Activated T-helper 2 cell treated with anti-CD3 and anti-CD28 coated beads, Interferon-gamma antibody, Interleukin-2, Interleukin-4, amounts not matched to agents 10 μg/mL and 5 μg/mL and 100 μg/mL, durations not matched to agents 14 hours and 24 hours and 36 hours (primary cell): ENCODE measurements at places on chromosomes 13 and 19.

DNA sequence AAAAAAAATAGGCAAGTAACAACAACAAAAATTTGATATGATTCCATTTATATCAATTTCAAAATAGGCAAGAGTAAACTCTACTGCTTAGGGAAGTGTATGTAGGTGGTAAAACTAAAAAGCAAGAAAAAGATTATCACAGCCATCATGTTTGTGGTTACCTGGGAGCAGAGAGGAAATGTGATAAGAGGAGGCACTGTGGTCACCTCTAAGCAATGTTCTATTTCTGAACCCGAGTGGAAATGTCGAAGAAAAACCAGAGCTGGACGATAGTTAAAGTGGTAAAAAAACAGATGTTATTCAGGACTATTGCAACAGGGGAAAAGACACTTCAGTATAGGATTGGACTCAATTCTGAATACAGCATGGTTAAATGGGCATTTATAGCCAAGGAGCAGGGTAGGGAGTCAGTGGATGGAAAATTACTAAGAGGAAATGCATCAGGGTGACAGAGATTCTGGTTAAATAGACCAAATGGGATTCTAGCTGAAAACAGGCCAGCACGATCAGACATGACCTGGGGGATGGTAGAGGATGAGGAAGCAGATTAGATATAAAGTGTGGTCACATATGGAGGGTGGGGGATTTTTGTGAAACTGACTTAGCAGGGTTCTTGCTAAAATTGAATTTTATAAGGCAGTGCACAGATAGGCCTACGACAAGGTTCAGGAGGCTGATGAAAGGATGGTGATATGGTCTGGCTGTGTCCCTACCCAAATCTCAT is 6.0 kb upstream of the TEX30 start:
- peak; percentile 55 for DNase-seq

DNA sequence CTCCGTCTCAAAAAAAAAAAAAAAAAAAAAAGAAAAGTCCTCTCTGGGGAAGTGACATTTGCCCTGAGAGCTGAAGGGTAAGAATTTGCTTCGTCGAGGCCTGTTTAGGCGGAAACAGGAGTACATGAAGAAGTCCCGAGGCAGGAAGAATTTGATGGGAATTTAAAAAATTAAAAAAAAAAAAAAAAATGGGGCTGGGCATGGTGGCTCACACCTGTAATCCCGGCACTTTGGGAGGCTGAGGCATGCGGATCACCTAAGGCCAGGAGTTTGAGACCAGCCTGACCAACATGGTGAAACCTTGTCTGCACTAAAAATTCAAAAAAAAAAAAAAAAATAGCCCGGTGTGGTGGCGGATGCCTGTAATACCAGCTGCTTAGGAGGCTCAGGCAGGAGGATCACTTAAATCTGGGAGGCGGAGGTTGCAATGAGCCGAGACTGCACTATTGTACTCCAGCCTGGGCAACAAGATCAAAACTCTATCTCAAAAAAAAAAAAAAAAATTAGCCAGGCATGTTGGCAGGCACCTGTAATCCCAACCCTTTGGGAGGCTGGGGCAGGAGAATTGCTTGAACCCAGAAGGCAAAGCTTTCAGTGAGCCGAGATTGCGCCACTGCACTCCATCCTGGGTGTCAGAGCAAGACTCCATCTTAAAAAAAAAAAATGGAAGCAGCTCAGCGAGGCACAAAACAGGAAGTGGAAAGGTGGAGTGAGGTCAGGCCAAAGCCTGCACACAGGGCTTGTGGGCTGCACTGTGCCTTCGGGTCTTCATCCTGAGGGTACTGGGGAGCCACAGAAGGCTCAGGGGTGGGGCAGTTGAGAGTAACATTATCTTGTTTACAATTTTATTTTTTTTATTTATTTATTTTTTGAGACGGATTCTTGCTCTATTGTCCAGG is 4.9 kb downstream of the BAX start:
- no peak for DNase-seq

GRCh38 chr19:33492090-33492489 is 29.5 kb downstream of the PEPD start:
- DNase-seq = no peak

GRCh38 chr13:109394311-109394988 is 391.9 kb downstream of the IRS2 start:
- DNase-seq = no peak

DNA sequence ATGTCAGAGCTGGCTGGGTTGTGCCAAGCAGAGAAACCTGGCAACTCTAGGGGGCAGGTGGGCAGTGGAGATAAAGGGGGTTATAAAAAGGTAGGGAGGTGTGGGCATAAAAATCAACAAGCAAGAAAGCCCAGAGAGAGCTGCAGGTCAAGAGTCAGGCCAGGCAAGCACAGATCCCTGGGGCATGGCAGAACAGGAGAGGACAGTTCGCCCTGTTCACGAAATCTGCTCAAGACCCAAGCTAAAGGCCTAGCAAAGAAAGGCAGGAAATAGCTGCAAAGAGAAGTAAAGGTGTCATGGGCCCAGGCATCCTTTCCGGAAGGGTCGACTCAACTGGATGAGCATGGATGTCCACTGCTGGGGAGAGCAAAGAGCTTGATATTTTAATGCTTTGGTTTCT is 3.4 kb downstream of the MBNL2 start:
- DNase-seq = no peak

- DNase-seq = peak; percentile 84
These were observed at the start of gene CLASRP for GRCh38 chr19:45038931-45039893. Gene CLASRP (plus strand): TSS chr19:45039045. CDS start chr19:45040213, 1,168 bp downstream.

DNA sequence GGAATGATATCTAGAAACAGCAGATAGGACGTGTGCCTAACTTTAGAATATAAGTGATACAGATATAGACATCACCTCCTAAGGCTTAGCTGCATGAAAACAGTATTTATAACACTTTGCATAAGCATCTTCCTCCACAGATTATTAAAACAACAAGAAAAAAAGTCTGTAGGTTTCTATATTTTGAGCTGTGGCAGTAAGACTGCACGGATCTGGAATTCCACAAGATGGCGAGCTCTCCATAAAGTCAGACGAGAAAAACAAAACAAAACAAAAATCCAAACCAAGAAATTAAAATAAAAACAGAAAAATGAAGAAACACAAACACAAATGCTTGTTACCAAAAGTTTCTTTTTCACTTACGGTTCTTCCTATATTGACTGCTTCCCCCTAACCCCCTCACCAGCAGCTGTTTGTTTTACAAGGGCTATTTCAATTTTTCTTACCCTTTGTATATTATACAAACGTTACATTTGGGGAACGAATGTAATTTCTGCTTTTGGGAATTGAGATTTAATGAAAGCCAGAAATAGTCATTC is 285.8 kb downstream of the MYO16 start:
- DNase-seq = no peak

DNA sequence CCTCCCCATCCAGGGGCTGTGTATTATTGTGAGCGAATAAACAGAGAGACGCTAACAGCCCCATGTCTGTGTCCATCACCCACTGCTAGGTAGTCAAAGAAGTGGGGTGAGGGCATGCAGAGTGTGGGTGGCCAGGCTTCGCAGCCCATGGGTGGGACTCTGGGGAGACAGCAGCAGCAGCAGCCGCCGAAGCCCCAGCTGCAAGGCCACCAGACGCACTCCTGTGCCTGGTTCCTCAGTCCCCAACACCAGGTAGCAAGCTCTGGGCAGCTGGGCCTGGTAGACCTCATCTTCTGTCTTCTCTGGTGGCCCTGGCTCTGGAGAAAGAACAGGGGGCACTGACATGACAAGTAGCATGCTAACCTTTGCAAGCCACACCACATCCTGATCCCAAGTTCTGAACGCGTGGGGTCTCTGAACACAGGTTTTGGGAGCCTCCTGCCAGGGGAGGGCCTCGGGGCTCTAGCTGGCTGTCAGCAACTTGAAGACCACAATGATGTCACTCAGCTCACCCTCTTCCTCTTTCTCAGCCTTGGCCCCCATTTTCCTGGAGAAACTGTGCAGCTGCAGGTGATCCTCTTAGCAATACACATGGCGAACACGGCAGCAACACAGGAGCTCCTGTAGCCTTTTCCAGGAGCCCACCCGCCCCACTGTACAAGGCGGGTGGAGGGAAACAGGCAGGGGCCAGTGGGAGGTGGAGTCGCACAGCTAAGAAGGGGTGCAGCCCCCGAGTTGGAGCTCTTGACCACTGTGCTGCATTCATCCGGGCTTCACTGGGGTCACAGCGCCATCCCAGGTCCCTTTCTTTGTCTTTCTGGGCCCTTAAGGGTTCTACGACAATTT is 5.8 kb downstream of the FUZ start:
- no peak for DNase-seq

DNA sequence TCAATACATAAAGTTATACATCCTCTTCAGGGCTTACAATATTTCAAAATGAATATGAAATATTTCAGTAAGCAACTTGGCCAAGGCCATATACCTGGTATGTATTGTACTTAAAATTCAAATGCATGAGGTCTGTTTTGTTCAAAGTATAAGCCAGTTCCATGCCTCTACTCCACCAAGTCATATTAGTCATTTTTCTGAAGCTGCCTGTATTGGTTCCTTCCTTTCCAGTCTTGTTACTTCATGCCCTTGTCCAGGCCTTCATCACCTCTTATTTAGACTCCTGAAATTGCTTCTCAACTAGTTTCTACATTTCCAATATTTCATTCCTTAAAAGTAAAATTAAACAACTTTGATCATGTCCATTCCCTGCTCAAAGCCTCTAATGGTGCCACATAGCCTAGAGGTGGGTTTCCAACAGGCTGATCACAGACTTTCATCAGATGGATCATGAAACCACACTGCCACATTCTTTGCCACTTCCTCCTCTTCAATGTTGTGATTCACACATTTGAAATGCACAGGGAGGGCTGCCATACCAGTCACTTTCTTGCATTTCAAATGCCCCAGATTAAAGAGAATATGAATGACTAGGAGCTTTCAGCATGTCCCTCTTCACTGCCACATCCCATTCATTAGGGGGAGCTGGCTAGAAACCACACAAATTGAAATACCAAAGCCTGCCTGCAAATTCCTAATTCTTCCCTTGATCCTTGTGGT is 424.1 kb upstream of the DACH1 start:
- DNase-seq = no peak

GRCh38 chr19:7544626-7545025 is 9.1 kb downstream of the PNPLA6 start:
- no peak for DNase-seq

- no peak for DNase-seq
These were observed 35.1 kb downstream of the ZNF433 start for GRCh38 chr19:12000152-12000981.

DNA sequence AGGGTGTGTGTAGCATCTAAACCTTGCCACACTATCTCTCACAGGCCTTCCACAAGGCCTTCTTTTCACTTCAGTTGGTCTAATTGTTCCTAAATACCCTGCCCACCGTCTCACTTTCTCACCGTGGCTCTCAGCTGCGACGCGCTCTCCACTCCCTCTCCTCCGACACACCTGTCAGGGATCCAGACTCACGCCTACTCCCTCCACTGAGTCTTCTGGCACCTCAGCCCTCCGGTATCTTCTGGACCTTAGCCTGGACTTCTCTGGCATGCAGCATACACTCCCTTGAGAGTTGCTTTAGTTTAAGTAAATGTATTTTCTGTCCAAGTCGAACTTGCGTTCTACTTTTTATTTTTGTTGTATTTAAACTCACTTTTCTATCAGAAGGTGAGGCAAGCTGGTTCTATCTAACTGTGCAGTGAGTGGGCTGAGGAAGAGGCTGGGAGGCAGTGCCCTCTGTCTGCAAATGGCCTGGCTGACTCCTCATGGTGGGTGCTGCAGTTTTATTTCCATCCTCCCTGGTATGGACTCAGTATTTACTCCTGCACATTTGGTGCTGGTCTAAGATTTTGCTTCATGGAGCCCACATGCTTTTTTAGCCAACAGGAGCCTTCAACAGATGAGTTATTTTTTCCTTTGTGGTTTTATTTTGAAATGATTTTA is 28.5 kb upstream of the ARGLU1 start:
- DNase-seq = no peak

GRCh38 chr19:58374200-58374599 is 6.6 kb downstream of the ZNF837 start:
- no peak for DNase-seq

DNA sequence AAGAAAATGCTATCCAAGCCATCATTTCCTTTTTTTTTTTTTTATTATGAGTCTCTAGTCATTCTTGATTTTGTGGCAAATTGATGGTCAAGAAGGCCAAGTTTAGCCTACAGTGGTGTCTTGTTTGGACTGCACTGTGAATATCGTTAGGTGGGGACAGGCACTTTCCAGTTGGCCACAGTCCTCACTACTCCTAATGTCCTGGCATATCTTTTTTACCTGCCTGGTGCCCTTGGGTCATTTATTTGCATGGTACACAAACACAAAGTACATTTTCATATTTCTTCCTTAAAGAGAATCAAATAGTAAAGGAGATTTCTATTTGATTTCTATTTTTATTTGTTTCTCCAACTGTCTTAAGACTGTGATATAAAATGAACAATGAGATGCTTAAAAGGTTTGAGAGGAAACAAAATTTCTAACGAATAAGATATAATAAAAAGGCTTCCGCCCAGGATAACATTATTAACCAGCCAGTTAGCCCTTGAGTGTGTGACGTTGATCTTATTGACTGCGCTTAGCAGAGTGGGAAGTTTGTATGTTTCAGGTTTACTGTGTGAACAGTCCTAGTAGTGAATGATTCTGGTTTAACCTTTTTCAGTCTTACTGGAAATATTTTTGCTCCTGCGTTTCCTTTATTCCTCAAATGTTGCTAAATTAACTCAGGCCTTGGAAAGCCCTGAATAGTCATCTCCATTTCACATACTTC is 312.0 kb downstream of the ATP8A2 start:
- no peak for DNase-seq

GRCh38 chr13:52195401-52195837 is 36.0 kb upstream of the NEK3 start:
- peak; percentile 57 for DNase-seq

- DNase-seq = no peak
These were observed 820.5 kb downstream of the DACH1 start for GRCh38 chr13:71046360-71047079.

DNA sequence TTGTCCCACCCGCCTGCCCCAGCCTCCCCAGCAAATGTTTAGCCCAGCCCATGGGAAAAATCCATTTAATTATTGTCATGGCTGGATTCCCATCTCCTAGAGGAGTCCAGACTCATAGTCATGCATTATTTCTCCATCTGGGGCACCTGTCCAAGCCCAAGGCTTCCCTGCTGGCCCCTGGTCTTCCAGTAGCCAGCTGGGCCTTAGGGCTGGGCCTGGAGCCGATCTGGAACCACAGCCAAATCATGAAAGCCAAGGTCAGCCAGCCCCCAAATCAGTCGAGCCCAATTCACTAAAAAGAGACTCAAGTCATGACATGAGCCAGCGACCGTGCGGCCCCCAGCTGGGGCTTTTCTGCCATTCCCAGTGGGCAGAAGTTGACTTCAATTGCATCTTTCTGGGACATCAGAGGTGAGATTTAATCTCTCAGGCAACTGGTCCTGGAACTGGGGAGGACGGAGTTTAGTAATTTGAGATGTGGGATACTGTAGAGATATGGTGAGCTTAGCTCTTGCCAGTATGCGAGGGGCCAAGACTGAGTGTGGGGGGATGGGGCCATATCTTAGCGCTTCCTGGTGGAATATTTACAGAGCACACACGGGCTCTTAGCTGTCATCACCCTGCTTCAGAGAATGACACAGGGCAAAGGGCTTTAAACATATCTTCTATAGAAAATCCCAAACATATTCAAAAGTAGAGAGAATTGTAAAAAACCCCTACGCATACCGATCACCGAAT is 9.4 kb upstream of the PGLYRP2 start:
- no peak for DNase-seq

- no peak for DNase-seq
These were observed 95.8 kb downstream of the RAB20 start for GRCh38 chr13:110465696-110466095.

GRCh38 chr13:29688193-29688592 is 92.7 kb upstream of the SLC7A1 start:
- no peak for DNase-seq
